ENCODE measurements at places on chromosomes 16 and 17.

- peak; percentile 34 for DNase-seq
These were observed 477.1 kb downstream of the TOX3 start for GRCh38 chr16:52069866-52070265.

DNA sequence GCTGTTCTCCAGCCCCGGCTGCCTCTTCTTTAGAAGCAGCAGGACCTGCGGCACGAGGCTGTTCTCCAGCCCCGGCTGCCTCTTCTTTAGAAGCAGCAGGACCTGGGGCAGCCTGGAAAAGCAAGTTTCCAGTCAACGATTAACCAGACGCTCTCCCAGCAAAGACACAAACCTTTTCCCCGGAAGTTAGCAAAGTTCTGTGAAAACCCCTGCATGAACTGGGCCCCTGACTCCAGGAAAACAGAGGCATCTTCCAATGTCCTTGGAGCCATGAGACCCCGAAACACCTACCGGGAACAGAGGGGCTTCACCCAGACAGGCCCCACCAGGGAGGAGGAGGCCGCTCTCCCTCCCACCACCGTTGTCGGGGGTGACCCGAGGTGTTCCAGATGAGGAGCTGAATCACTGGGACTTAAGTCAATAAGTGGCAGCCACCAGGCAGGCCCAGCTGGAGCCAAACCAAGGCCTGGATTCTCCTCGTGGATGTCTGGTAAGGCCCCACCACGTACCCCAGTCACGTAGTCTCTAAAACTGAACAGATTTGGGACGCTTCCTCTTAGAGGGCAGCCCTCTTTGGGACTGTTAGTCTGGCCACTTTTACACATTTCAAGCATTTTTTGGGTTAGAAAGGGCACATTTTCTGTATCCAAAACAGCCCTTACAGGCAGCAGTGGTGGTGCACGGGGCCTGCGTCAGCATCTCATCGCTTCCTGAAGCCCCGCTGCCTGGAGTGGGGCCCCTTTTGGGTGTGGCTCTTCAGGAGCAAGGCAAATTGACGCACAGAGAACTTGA lies at the start of gene RPH3AL:
TSS of gene RPH3AL (minus strand) at position 387 of the 792 bp plus-strand sequence. CDS start 25,264 bp downstream, outside the sequence.
- DNase-seq: no peak

DNA sequence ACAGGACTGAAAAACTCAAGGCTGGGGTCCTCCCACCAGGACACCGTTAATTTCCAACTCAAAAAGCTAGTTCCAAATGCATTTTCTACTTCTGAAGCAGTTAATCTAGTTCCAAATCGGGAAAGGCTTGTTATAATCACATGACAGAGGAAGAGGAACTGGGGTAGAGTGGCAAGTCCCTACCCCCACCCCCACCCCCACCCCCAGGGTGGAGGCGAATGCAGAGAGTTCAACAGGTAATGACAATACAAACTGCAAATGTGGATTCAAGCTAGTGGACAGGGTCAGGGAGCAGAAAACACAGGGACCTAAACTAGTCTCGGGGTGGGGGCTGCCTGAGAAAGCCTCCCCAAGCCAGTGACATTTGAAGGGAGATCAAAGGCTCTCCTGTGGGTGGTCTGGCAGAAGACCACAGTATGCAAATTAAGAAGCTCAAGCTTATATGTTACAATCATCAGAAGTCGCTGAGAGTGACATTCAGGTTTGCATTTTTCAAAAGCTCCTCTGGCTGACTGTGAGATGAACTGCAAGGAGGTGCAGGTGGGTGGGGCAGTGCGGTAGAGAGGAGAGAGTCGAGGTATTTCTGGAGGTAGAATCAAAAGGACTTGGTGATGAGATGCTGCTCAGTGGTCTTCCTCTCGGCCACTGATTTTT lies 56.4 kb upstream of the SLC25A19 start:
- DNase-seq: no peak

GRCh38 chr17:45702666-45703266 lies 81.4 kb upstream of the CRHR1 start:
- DNase-seq: peak; percentile 36
